Activated CD8-positive, alpha-beta T cell treated with anti-CD3 and anti-CD28 coated beads, Interleukin-2, amount 10 ng/mL, durations not matched to agents 7 days and 5 days (primary cell): ENCODE measurements at places on chromosomes 5 and 9.
A peak's percentile ranks its signal among the peaks of the same experiment; 100 is the strongest.

DNA sequence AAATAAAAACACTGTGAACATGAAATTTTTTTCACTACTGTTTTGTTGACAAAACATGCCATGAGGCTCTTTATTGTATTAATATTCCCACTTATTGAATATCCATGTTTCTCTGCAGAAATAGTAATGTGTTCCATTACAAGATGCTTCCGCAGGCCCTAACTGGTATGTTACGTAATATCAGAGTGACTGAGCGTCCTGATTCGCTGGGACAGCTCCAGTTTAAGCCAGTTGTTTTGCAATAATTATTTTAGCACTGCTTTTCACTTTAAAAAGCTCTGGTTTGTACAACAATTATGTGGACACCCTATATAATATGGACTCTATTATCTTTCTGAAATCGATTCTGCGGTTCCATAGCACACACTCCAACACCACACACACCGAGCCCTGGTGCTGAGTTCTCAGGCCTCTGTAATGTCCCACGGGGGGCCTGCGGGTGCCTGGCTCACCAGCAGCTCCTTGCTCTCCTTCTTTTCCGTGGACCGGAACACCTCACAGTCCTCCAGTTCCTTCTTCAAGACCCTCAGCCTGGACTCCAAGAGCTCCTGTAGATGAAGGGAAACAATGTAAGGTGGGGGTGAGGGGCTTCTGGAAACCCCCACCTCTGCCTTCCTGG is 1.8 kb downstream of the TRIM7 start:
- no peak for DNase-seq

DNA sequence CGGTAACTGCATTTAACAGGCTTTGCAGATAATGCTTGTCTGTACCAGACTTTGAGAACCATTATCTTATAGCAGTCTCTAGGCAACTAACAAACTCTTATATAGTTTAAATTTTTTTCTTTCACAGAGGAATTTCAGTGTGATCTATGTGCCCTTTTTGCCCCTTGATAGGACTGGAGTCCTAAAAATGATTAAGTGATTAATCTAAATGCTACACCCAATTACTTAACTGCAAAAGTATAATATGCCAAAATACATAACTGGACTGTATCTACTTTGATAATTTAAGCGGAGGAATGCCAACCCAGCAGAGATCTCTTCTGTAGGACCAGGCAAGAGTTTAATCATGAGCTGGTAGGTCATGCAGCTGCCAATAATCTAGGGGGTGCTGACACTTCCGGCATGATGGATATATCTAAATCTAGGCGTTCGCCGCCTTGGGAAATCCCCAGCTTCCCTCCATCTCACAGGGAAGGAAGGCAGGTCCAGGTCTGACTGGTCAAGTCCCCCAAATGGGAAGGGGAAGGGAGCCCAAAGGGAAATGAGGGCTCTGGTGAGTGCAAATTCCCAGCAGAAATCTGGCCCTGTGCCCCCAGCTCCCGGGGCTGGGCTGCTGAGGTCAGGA is 205.6 kb downstream of the GAPVD1 start:
- DNase-seq, result no peak

GRCh38 chr9:97811533-97812246 is 41.3 kb upstream of the FOXE1 start:
- DNase-seq, result no peak

DNA sequence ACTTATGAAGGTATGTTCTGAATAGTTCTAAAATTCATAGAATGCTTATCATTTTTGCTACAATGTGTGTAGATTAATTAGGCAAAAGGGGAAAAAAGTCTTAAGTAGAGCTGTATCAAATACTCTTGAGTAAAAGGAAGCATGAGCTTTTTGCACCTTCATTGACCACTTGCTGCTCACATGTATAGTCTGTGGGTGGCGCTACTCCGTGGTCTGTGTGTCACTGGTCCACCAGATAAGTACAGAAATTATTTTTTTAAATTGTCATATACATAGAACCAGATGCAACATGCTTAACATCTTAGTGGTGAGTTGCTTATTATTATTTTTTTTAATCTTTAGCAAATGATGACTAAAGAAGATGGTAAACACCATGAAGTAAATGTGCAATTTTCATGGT is 130.2 kb downstream of the MAN2A1 start:
- no peak for DNase-seq

GRCh38 chr9:131238402-131239021 is 37.8 kb downstream of the FAM78A start:
- no peak for DNase-seq

DNA sequence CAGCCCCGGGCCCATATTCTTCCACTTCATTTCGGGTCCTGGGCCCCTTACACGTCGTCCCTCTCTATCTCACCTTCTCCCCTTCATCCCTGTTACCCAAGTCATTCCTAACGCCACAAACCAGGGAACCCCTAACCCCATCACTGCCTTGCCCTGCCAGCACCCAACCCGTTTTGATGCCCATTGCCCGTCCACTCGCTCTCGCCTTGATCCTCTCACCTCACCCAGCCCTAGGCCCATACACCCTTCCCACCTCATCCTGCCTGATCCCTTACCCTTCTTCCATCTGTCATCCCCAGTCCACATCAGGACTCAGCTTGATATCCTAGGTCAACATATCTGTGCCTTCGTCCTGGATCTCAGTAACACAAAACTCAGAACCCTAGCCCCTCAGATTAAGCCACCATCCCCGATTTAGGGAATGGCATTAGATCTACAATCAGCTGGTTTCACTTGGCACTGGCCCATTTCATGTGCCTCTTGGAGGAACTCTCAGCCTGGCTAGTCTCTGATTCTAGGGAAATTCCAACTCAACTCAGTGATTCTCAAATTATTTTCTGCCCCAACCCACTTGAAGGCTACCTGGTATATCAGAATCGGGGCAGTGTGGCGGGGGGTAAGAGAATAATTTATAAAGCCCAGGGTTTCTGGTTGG is 489 bp downstream of the CHMP5 start:
- DNase-seq, result no peak

DNA sequence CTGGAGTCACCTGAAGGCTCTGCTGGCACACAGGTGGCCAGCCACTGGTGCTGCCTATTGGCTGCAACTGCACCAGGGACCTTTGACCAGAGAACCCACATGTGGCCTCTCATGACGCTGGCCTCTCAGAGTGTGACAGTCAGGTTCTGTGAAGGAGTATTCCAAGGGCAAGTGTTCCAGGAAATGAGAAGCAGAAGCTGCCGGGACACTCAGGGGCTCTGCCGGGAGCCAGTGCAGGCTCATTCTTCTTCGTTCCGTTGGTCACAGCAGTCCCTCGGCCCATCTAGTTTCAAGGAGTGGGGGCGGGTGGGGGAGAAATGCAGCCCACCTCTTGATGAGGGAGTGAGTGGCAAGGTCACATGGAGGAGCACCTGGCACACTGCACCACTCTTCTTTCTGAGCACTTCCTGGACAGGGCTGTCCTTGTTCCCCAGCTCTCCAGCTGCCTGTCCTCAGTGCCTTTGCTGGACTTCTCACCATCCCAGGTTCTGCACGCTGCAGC is 237.5 kb downstream of the GADD45G start:
- DNase-seq, result no peak

DNA sequence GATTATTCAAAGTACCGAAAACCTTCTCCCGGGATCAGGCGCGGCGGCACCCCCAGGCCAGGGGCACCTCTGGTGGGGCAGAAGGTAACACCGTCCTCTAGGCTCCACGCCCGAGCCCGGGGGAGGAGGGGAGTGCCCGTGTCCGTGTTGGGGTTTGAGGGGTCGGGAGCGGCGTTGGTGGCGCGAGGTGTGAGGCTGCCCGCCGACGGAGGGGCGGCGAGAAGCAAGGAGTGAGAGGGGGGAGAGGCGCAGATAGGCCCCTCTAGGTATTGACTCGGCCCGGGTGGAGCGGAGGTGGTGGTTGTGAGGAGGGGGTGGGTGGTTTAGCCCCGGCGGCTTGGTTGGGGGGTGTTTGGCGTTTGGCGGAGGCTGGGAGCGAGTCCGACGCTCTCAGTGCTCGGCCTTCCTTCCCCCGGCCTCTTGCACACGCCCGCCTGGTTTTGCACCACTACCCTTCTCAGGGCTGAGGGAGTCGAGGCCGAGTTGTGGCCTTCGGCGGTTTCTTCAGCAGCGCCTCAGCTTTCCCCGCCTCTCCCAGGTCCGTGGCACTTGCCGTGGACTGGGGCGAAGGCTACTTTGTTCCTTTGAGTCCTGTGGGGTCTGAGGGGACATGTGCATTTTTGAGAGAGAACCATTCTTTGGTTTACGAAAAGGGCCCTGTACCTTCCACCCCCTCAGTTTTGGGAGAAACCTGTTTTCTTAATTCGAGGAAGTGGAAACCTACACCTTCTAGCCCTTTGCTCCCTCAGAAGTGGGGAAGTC is 450 bp downstream of the GPBP1 start:
- peak; percentile 51 for DNase-seq
